ENCODE measurements at places on chromosomes 12 and 14.

GRCh38 chr12:45217846-45218245 is 2.0 kb downstream of the ANO6 start:
- DNase-seq = no peak

DNA sequence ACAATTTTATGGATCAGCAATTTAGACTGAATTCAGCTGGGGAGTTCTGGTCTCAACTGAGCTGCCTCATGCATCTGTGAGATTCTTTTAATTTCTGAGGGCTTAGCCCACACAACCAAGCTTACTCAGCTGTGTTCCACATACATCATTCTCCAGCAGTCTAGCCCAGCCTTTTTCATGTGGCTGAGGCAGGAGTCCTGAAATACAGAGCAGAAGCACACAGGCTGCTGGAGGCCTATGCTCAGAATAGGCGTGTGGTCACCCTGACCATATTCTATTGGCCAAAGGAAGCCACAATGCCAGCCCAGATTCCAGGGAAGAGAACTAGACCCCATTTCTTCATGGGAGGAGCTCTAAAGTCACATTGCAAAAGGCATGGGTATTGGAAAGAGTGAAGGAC is 72.3 kb upstream of the DHRS4 start:
- DNase-seq = no peak

DNA sequence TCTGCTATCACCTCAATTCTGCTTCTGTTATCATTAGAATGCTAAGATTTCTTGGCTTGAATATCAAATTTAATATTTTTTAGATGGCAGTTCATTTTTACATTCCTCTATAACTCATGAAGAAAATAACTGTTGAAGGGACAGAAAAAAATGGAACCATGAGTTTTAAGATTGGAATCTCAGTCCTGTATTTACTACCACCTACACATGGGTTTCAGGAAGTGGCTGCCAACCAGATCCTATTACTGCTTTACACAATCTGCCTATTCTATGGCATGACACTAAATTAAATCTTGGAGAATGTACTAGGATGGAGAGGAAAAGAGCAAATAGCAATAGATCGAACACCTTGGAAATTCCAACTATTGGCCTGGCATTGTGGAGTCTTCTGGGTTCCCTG is 140.8 kb downstream of the DUSP6 start:
- no peak for DNase-seq

DNA sequence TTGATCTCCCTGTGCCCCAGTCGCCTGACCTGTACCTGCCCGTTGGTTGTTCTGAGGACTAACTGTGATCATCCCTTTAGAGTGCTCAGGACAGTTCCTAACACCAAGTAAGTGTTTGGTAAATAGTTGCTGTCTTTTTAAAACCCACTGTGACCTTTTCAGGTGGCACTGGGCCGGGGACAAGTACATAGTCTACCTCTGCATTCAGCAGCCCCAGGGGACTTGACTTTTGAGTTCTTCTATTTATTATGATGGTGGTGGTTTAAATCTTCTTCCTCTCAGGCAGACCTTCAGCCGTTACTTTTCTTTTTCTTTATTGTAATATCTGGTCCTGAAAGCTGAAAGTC is 38.8 kb downstream of the EVL start:
- no peak for DNase-seq

DNA sequence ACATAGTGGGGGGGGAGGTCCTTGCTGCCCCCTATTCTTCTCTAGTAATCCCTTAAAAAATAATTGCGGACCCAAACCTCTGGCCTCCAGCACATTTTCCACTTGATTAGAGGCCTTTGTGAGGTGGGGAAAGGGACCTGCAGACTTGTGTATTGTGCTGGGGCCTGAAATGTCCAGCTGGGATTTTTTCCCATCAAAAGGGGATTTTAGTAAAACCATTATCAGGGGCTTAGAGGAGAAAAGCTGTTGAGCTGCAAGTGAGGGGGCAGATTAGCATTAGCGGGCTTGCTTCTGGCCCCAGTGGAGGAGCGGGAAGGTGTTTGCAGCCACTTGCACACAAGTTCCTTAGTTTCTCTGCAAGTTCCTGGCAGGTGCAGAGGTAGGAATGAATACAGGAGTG is 13.9 kb downstream of the FBXL14 start:
- DNase-seq = no peak

All from CD4-positive, alpha-beta T cell treated with Interleukin-6 at 100 ng/mL for 8 hours (primary cell).